SJCRH30 (cell line): ENCODE measurements at places on chromosomes 3 and 15. TPM values are rescaled to one million over a fixed set of nuclear protein-coding genes. Genes with fewer than 3 reads are reported as not detected.

DNA sequence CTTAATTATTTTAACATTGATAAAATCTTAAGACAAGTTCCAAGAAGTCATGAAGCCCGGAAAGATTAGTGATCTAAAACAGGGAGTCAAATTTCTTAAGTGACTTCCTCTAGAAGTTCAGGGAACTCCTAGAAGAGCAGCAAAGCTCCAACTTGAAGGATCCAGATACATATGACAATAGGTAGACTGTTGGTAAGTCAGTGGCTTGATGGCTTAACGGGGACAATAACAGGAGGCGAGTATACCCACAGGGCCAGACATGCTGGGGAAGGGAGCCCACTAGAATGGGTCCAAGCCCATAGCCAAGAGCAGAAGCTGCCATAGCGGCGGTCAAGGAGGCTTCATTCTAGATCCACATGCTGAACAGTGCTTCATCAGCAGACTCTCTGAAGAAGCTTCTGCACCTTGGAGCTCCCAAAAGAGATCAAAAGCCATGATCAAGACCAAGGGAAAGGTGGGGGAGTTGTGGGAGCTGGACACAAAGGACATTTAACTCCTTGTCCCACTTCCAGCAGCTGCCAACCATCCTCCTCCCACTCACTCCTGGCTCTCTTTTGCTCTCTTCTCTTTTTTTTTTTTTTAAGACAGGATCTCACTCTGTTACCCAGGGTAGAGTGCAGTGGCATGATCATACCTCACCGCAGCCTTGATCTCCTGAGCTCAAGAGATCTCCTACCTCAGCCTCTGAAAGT is 10.2 kb upstream of the CA12 start:
- no peak for DNase-seq
- H3K27ac ChIP-seq: no peak overlapping the region
- no peaks in the 10 kb centered on the region for H3K36me3 ChIP-seq
- H3K4me1 ChIP-seq: no peaks in the 10 kb centered on the region
- H3K27me3 ChIP-seq: no peaks in the 10 kb centered on the region
- no peak overlapping the region for H3K4me3 ChIP-seq

GRCh38 chr15:27468151-27468591 is 497.2 kb downstream of the GABRG3 start:
- DNase-seq: no peak
- H3K4me1 ChIP-seq: no peaks in the 10 kb centered on the region
- no peaks in the 10 kb centered on the region for H3K27me3 ChIP-seq
- no peak overlapping the region for H3K27ac ChIP-seq
- H3K4me3 ChIP-seq: no peak overlapping the region

- no peaks in the 10 kb centered on the region for H3K4me1 ChIP-seq
- no peak for DNase-seq
Measured at GRCh38 chr3:117059956-117060270, 350.3 kb downstream of the TUSC7 start.

GRCh38 chr15:76991048-76991447 is 3.9 kb upstream of the PSTPIP1 start:
- H3K36me3 ChIP-seq: no peaks in the 10 kb centered on the region
- no peak overlapping the region for H3K27ac ChIP-seq
- H3K4me3 ChIP-seq: no peak overlapping the region

DNA sequence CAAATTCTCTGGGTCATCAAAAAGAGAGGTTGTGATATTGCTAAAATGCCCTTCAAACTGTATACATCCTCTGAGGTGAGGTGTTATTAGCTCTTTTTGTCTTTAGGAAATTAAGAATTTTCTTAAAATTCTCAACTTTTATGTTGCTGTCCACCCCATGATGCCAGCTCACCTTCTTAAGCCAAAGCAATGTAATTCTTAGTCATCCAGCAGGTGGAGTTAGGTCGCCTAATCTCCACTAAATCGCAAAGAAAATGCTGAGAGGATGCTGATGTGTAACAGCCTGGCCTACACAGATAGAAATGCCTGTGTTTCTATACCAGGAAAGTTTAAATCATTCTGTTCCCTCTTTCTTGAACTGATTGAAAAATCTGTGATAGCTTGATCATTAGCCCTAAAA is 770.2 kb upstream of the ALCAM start:
- H3K4me1 ChIP-seq: no peaks in the 10 kb centered on the region
- no peaks in the 10 kb centered on the region for H3K27me3 ChIP-seq
- H3K4me3 ChIP-seq: no peak overlapping the region

DNA sequence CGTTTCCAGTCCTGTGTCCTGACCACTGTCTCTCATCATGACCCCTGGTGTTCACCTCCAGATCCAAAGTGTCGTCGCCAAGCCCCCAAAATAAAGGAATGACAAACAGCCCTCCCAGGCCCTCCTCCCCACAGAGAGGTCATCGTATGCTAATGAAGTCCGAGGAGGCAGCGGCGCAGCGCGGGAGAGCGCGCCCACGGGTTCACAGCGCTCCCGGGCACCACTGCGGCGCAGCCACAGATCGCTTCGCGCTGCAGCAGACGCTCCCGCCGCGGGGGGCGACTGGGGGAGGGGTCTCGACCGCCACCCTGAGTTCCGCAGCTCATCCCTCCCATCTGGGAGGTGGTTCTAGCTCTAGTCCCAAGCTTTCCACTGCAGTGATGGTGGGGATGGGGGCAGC is 1.3 kb downstream of the DGKG start:
- no peak overlapping the region for H3K4me3 ChIP-seq
- no peak for DNase-seq
- no peaks in the 10 kb centered on the region for H3K36me3 ChIP-seq
- no peaks in the 10 kb centered on the region for H3K4me1 ChIP-seq
- no peak overlapping the region for H3K27ac ChIP-seq
- no peaks in the 10 kb centered on the region for H3K27me3 ChIP-seq

- no peaks in the 10 kb centered on the region for H3K4me1 ChIP-seq
- H3K4me3 ChIP-seq: no peak overlapping the region
- no peaks in the 10 kb centered on the region for H3K36me3 ChIP-seq
Measured at GRCh38 chr3:25906132-25906906, 116.4 kb downstream of the OXSM start.

GREM1 gene
- 36.3 and 36.6 TPM in 2 replicates for total RNA-seq

DNA sequence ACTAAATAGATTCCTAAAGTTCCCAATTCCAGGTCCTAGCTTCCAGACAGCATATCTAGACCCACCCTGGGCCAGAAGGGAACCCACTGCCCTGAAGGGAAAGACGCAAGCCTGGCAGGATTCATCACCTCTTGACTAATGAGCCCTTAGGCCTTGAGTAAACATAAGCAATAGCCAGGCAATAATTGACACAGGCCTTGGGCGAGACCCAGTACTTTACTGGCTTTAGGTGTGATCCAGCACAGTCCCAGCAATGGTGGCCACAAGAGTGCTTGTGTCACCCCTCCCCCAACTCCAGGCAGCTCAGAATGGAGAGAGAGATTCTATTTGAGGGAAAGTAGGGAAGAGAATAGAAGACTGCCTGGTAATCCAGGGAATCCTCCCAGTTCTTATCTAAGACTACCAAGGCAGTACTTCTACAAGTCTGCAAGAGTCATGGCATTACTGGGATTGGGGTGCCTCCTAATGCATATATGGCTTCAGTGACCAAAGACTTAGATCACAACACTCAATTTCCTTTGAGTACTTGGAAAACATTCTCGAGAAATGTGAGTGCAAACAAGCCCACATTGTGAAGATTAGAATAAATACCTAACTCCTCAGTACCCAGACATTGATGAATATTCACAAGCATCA is 30.4 kb upstream of the WWTR1 start:
- H3K36me3 ChIP-seq: no peaks in the 10 kb centered on the region; the same call in 1 of the 2 replicates
- no peak for DNase-seq
- no peaks in the 10 kb centered on the region for H3K27me3 ChIP-seq
